ENCODE measurements at places on chromosomes 11 and 22.
A peak's percentile ranks its signal among the peaks of the same experiment; 100 is the strongest.

- DNase-seq, result no peak
These were observed 381.7 kb downstream of the AASDHPPT start for GRCh38 chr11:106459135-106459534.

- no peak for DNase-seq
These were observed 110.6 kb upstream of the NECTIN1 start for GRCh38 chr11:119839476-119840133.

GRCh38 chr22:45008186-45008681, 1.6 kb downstream of the PHF21B start:
- no peak for DNase-seq

DNA sequence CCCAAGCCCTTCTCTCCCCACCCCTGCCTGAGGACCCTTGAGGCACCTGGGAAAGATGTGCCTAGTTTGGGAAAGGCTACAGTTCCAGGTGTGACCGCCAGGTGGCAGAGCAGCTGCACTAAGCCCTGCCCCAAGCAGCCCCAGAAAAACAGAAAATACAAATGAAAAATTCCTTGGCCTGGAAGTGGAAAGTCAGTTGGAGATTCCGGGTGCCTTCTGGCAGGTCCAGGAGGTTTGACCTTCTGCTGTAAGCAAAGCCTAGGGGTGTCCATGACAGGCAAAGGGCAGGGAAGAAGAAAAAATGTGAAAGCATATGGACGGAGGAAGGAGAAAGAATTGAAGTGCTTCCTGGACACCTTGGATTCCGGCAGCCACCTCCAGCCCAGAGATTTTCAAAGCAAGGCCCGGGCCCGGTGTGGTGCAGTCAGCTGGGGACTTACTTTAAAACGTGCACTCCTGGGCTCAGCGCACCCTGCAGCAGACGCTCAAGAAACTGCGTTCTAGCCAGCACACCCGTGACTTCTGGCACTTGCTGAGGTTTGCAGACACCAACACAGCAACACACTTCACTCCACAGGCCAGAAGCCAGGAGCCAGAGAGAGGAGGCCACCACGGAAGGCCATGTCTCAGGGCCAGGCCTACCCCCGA, 37.3 kb upstream of the SLC22A12 start:
- DNase-seq, result peak; percentile 76

DNA sequence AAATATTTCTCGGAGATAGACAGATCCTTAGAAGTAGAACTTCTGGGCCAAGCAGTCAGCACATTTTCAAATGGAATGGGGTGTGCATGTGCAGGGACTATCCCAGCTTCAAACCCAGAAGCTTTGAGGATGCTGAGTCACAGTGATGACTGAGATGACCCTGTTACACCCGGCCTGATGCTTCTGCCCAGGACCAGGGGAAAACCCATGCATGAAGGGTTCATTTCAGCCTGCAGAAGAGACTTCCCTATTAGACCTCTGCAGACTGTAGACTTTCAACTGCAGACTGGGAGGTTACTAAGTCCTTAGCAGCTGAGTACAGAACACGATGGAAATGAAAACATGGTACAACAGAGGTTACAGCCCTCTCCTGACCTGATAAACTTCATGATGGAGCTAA, 3.6 kb upstream of the OR2AT4 start:
- DNase-seq, result no peak

DNA sequence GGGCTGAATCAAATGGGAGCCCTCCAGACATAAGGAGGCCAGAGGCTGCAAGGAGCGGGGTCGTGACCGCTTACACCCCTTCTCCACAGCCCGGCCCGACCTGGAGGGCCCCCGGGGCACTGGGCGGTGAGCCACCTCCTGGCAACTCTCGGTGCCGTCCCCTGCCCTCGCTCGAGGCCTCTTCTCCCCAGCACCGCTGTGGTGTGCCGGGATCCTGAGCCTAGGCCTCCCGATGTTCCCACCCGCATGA, 432 bp upstream of the GP1BB start:
- no peak for DNase-seq

DNA sequence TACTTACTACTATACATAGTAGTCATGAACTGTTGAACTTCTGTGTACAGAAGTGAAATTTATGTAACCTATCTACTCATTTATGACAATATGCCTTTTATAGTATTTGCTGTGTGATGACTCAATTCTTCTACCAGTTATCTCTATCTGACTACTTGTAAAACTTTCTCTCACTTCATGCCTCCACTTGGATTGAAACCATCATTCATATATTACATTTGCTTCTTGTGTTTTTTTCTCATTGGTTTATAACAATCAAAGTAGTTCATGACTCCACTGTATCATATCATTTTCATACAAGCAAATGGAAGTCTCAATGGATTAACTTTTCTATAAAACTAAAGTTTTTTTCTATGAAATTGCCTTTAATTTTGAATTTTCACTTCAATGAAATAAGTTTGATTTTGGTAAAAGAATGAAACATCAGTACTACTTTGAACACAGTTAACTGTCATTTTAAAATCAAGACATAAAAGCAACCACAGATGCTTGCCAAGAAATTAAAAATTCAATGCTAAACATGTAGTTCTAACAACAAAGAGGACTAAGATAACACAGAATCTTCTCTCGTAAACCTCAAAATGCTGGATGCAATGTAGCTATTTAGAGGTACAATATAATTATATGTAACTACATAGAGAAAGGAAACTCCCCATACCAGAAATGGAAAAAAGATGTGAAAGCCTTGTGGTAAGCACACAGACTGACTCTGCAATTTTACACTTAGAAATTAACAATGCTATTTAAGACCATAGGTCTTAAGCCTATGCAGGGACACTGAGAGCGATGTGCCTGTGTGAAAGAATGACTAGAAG, 27.6 kb upstream of the EXPH5 start:
- DNase-seq, result no peak

- DNase-seq, result no peak
These were observed 38.3 kb upstream of the GNB1L start for GRCh38 chr22:19892925-19893324.

Data from HEK293T (cell line).